Fibroblast of skin of right biceps (primary cell): ENCODE measurements at places on chromosomes 4 and X.

GRCh38 chrX:112614640-112615039 lies 65.1 kb downstream of the LHFPL1 start:
- peak; percentile 78 for DNase-seq

- DNase-seq = no peak
These were observed 182.0 kb downstream of the TENT5D start for GRCh38 chrX:80602036-80602860.

GRCh38 chrX:27915617-27916016 lies 65.6 kb downstream of the DCAF8L1 start:
- peak; percentile 35 for DNase-seq

DNA sequence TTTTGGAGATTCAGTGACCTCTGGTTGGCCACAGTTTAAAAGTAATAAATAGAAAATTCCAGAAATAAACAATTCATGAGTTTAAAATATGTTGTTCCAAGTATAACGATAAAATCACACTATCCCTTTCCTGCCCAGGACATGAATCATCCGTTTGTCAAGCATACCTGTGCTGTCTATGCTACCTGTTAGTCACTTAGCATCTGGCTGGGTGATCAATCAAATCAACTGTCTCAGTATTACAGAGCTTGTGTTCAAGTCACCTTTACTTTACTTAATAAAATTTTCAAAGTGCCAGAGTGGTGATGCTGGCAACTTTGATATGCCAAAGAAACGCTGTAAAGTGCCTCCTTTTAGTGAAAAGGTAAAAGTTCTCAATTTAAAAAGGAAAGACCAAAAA lies 979.5 kb upstream of the NDST4 start:
- DNase-seq = no peak

- DNase-seq = no peak
These were observed 13.6 kb downstream of the TLR6 start for GRCh38 chr4:38842994-38843393.

DNA sequence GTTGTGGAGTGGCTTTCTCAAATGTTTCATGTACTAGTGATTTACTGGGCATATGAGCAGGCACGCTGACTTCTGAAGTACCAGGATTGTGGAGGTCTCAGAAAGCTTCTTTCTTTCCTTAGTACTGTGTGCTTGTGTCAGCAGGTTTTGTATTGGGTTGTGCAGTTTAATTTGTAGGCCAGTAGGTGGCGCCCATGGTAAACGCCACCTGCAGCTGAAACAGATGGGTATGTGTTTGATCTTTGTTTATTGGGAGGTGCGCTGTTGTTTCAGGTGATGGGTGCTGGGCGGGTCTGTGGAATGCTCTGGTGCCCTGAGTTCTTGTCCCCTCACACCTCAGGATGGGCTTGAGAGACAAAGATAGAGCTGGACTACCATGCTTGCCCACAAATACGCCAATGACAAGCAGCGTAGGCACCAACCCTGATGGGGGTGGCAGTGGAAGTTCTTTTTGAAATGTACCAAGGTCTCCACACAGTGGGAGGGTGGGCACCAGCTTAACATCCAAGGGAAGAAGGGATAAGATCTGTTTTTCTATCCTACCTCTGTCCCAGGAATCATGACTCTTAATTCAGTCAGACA lies 141.5 kb downstream of the RPS6KA6 start:
- DNase-seq = peak; percentile 21

GRCh38 chrX:131861088-131861787 lies 161.9 kb upstream of the STK26 start:
- DNase-seq = no peak
